ENCODE measurements at places on chromosomes 16 and 17.

DNA sequence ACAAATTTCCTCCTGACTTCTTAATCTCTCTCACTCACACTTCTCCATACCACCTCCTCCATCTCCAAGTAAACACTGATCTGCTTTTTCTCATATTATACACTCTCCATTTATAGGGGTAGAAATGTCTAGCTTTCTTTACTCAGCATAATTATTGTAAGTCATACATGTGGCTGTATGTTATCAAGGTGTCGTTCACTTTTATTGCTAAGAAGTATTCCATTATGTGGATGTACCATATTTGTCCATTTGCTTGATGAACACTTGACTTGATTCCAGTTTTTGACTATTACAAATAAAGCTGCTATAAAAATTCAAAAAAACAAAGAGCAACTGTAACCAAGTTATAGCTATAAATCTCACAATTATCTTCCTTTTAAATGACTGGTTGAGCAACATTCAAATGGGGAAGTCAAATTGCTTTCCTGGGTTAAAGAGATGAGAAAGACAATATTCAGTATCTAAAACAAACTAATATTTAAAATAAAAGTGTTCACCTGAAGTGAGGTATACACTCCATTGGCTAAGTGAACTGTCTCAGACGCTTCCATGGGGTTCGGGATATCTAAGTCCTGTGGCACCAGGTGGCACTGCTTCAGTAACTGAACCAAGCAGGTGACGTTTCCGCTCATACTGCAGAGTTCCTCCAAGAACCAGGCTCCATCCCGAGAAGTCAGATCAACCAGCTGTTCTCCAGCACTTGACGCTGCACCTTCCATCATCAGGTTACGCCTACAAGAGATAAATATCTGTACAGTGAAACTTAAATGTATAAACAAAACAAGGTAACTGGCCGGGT is 32.6 kb upstream of the ARL6IP1 start:
- DNase-seq: no peak

DNA sequence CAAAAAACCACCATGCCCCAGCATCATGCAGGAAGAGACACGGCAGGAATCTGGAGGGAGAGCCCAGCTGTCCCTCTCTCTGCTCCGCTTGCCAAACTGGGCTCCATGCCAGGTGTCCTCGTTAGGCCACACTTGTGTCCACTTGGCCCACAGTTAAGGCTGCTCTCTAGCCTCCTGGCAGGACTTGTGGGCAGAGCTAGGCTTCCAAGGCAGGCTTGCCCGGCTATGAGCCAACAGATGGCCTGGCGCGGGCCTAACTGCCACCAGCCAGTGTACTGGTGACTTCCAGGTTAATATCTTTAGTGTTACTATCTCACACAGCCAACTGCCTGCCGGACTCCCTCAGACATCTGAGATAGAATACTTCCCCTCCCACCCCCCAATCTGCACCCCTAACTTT is 10.6 kb downstream of the ATP6V0D1 start:
- peak; percentile 89 for DNase-seq

GRCh38 chr16:87562201-87562600 is 40.1 kb upstream of the JPH3 start:
- DNase-seq: no peak

DNA sequence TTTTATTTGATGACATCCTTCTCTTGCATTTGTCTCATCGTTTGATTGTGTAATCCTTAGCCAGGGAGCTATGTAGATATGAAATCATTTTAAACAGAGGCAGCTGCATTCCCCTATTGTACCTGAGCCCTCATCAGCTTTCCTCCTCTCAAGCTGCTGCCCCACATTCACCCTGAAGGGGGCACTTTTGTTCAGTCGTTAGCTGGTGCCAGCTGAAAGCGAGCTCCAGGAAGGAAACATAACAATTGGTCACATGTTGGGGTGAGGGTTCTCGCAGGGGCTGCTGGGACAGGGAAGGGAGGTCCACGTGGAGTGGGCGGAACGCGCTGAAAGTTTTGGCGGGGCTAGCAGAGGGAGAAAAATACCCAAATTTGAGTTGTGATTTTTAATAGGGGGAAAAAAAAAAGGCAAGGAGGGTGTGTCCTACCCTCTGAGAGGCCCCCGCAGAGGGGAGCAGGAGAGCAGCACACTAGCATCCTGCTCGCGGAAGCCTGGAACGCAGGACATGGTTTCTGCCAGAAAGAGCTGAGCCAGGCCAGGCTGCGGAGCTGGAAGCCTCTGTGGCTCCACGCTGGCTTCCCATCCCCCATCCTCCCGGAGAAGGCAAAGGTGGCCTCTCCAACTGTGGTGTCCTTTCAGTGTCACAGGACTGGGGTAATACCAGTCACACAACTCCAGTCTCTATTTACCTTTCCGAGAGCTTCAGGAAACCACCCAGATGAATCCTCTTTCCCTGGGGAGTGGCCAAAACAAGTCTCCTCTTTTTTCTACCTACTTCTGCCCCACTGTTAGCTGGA is 8.5 kb upstream of the MSL1 start:
- DNase-seq: peak; percentile 91

GRCh38 chr16:10877472-10877946 is 507 bp downstream of the CIITA start:
- DNase-seq: no peak
